Occipital lobe (tissue), 3 donors: ENCODE measurements at places on chromosomes 13 and 19. TPM values are rescaled to one million over a fixed set of nuclear protein-coding genes. Genes with fewer than 3 reads are reported as not detected.

The CELF5 gene
- 51.6 TPM for total RNA-seq

The KIR2DL4 gene
- not detected for total RNA-seq

The SPTBN4 gene
- total RNA-seq, result 27.5 TPM

The NECTIN2 gene
- 29.2 TPM for total RNA-seq

The ZNF471 gene
- 18.4 TPM for total RNA-seq

The PRTN3 gene
- not detected for total RNA-seq

The SIGLEC11 gene
- total RNA-seq, result 0.31 TPM

The ZNF28 gene
- total RNA-seq, result 35.1 TPM

The ITPKC gene
- total RNA-seq, result 10.0 TPM

The RASIP1 gene
- 3.3 TPM for total RNA-seq

The SMAD9 gene
- total RNA-seq, result 20.1 TPM

The SHISA7 gene
- 4.2 TPM for total RNA-seq

DNA sequence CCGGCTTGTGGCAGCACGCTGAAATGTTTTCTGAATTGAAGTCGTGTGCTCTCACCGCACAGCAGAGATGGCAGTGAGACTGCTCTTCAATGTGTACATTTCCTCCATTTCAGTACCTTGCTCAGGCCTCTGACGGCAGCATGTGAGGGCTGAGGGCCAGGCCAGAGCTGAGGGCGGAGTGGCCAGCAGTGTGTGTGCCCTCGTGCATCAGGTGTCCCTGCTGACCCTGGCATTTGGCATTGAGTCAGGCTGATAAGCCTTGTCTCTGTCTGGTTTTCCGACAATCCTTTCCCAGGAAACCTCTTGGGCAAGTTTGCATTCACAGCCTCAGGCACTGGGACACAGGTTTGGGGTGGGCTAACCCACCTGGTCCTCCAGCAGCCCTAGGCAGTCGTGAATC lies 62.3 kb downstream of the EFNB2 start:
- no peak for DNase-seq

GRCh38 chr13:37656247-37656940 lies 57.8 kb upstream of the POSTN start:
- no peak for DNase-seq

DNA sequence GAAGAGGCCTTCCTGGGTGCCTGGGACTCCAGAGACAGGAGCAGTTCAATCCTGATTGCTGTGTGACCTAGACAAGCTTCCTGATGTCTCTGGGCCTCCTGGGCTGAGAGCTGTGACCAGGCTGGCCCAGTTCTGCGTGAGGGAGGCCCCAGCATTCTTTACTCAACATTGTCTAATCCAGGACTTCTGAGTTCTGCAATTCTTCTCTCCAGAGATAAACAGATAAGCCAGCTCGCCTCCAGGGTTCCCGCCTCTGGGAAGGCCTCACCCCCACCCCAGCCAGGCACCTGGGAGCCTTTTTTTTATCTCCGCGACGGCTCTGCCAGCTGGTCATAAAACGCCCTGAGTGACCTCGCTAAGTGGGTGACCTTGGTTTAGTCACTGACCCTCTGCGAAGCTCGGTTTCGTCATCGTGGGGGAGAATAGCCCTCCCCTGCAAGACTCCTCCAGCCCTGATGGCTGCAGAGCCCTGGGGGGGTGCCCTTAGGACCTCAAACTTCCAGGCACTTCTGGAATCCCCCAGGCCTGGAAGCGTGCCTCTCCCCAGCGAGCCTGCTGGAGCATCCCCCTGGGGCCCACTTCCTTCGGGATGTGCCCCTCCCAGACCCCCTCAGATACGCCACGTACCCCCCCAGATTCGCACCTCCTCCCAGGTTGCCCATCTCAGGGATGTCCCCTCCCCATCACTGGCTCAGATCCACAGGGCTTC lies 1.9 kb downstream of the SULT2B1 start:
- DNase-seq, result no peak

DNA sequence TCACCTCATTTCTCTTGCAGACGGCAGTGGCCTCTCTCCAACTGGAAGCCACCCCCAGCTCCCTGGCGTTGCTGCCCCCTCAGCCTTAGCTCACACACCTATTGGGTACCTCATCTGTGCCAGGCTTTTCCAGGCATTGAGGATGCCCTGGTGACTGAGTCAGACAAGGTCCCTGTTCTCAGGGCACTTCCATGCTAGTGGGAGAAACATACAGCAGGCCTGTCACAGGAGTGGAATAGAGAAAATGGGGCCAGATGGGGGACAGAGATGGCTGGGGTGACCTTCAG lies 33.9 kb downstream of the CAPN12 start:
- no peak for DNase-seq

GRCh38 chr13:27967203-27967735 lies 1.8 kb downstream of the CDX2 start:
- no peak for DNase-seq

GRCh38 chr13:22198001-22198400 lies 527.1 kb downstream of the FGF9 start:
- DNase-seq, result peak; percentile 33

GRCh38 chr13:72853000-72853399 lies 71.1 kb downstream of the PIBF1 start:
- no peak for DNase-seq

GRCh38 chr19:51145916-51146493 lies 3.9 kb downstream of the SIGLEC7 start:
- no peak for DNase-seq

GRCh38 chr13:44815623-44816022 lies 173.6 kb downstream of the NUFIP1 start:
- no peak for DNase-seq

GRCh38 chr19:34314437-34315313 lies 50.3 kb upstream of the GPI start:
- no peak for DNase-seq

- no peak for DNase-seq
Observed at GRCh38 chr13:28953714-28954418, 133.7 kb downstream of the MTUS2 start.

- no peak for DNase-seq
Observed at GRCh38 chr19:13984875-13985741, 21.0 kb downstream of the RFX1 start.

DNA sequence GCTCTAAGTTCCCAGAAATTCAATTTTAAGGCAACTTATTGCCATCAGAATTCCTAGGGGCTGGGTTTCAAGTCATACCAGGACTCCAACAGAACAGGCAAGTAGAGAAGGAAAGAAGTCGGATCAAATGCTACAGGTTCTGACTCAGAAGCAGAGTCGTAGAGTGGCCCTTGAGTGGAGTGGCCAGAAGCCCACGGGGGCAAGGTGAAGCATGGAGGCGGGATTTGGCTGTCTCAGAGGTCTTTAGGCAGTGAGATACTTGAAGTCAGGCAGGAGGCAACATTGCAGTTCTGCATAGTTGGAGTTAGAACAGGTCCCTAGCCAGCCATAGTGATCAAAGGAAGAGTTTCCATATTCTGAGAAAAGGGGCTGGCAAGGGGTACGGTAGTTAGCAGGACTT lies 111.6 kb downstream of the NHLRC3 start:
- DNase-seq, result no peak

DNA sequence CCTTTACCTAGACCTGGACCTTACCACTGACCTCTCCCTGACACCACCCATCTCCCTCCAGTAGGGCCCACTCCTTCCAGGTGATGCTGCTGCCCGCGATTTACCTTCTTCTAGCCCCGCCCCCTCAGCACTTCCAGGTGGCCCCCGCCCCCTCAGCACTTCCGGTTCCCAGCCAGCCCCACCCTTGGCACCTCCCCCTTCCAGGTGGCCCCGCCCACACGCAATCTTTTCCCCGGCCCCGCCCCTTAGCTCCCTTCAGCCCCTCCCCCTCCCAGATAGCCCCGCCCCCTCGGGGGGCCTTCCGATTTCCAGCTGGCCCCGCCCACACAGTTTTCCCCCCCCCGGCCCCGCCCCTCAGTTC lies 586 bp downstream of the LIG1 start:
- DNase-seq, result peak; percentile 21

DNA sequence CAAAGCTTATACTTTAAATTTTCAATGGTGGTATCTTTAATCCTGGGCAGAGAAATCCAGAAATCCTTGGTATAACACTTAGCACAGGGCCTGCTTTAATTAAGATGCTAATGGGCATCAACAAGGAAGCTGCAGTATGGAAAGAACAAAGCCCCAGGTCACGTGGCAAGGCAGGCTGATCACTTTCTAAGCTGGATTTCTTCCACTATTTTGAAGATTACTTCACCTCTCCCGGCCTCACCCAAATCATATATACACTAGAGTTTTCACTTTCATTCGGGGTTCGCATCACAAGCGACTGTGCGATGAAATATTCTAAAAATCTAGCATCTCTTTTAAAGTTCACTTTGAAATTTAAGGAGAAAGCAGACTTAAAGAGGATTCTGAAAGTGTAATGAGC lies 71.8 kb downstream of the STARD13 start:
- no peak for DNase-seq

GRCh38 chr19:27652281-27652680 lies 1560.7 kb downstream of the UQCRFS1 start:
- DNase-seq, result no peak

GRCh38 chr19:16509141-16510061 lies 13.2 kb downstream of the C19orf44 start:
- DNase-seq, result peak; percentile 63

- no peak for DNase-seq
Observed at GRCh38 chr19:1082165-1082927, 12.8 kb downstream of the POLR2E start.

DNA sequence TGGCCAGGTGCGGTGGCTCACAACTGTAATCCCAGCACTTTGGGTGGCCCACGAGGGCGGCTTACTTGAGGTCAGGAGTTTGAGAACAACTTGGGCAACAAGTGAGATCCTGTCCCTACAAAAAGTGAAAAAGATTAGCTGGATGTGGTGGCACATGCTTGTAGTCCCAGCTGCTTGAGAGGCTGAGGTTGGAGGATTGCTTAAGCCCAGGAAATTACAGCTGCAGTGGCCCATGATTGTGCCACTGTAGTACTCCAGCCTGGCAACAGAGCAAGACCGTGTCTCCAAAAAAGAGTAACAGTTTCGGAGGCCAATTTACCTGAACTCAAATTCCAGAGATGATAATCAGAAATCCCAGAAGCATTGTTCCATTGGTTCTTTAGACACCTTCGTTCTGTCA lies 4.4 kb downstream of the ZNF473 start:
- DNase-seq, result no peak

DNA sequence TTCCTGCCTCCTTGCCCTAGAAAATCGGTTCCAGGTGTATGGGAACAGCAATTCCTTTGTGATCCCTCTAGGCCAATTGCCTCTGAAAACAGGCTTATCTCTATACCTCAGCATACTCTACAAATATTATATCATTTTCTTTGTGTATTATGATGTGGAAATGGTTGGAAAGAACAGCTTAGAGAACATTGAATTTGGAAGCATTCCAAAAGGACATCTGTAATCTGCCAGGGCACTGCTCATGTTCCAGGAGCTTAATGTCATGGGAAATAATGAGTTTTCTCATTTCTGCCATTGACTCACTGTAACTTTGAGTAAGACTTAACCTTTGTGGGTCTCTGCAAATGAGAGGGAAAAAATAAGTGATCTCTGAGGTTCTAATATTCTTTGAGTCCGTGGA lies 147.3 kb downstream of the UFM1 start:
- no peak for DNase-seq

DNA sequence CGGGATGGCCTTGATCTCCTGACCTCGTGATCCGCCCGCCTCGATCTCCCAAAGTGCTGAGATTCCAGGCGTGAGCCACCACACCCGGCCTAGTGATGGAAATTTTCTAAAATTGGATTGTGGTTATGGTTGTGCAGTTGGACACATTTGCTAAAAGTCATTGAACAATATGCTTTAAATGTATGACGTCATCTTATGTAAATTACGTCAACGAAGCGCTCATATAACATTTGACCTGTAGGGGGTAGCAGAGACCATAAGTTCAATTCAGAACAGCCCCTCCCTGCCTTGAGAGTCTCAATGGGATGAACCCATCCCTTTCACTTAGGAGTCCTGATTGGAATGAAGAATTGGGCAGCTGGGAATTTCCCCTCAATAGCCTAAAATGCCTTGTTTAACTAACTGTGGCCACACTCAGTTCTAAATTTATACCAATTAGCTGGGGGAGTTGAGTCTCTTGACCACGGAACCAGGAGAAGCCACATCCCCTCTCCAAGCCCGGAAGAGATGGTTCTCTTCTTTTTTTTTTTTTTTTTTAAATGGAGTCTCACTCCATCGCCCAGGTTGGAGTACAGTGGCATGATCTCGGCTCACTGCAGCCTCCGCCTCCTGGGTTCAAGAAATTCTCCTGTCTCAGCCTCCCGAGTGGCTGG lies 15.2 kb upstream of the TLE6 start:
- no peak for DNase-seq

DNA sequence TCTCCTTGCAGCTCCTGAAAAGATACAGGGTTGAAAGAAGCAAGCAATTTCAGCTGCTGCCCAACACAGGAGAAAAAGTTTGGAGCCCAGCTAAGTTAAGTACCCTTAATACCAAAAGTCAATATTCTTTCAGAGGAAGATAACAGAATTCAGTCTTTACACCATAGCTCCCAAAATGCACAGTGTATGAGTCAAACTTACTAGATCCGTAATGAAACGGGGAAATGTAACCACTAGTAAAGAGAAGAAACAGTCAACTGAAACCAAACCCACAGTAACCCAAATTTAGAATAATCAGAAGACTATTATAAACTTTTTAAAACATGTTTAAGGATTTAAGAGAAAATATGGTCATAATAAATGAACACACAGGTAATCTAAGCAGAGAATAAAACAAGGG lies 45.2 kb downstream of the SUCLA2 start:
- no peak for DNase-seq

DNA sequence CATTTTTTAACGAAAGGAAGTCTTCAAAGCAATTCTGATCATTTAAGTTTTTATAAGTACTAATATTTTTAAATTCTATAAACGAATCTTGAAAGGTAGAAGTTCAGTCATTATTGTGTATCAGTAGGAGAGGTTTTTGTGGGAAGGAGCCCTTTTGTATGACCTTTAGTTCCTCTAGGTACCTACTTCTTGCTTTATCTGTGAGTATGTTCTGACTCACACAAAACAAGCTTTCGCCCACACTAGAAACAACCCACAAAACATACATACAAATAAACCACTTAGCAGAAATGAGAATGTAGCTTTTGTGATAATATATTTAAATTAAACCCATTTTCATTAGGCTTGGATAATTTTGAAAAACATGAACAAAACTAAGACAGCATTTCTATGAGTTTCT lies 27.8 kb downstream of the ERCC5 start:
- DNase-seq, result no peak
